ENCODE measurements at places on chromosomes 13 and 19.

DNA sequence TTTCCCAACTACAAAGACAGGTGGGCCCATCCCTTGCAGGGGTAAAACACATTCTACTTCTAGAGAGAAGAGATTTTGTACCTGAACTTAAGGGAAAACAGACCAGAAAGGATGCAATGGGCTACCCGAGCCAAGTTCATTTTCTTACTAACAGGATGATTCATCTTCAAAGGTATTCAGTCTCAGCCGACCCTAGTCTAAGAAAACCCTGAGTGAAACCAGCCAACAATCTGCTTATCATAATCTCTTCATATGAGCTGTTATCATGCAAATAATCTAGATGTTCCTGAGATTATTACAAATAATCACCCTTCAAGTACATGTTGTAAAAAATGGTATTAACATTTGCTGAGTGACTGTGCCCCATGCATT lies 15.6 kb downstream of the PABPC3 start:
- DNase-seq, result no peak

- DNase-seq, result no peak
These were observed 74.6 kb upstream of the NPAS1 start for GRCh38 chr19:46944918-46945628.

- DNase-seq, result peak; percentile 49
These were observed 124.2 kb downstream of the TBC1D4 start for GRCh38 chr13:75357576-75358289.

DNA sequence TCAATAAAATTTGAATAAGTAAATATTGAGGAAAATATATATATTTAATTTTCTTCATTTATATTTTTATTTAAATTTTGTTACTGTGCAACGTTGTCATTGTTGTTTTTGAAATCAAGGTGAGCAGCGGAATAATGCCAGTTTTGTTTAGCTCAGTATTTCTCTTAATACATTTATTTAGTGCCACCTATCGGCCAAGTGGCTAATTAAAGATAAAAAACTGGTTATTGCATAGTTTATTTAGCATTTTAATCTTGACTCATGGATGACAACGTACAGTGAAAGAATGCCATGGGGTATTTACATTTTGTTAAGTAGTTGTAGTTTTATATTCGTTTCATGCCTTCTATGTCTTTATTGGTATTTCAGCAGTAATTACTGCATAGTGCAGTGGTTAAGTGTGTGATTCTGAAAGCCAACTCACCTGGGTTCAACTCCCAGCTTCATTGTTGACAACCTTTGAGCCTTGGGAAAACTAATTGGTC lies 265.9 kb downstream of the MYO16 start:
- no peak for DNase-seq

- DNase-seq, result no peak
These were observed 324.4 kb downstream of the LMO7 start for GRCh38 chr13:75960538-75960994.

- no peak for DNase-seq
These were observed 418.9 kb downstream of the DIAPH3 start for GRCh38 chr13:59744747-59745391.

DNA sequence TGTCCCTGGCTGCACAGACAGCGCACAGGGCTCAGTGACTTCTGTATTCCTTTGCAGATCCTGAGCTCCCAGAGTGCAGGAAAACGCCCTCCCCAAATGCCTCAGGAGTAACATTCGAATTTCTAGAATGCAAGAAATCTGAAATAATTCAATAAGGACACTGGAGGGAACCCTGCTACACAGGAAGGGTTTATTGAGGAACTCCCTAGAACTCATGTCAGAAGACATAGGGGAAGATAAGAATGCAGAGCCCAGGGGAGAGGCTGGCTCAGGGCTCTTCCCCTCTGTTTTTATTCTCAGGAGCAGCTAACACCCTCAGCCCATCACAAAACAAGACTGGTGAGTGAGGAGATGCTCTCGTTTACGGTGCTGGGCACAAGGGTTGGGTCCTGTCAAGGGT lies 6.8 kb downstream of the LILRA1 start:
- no peak for DNase-seq

- DNase-seq, result no peak
These were observed 35.4 kb downstream of the KL start for GRCh38 chr13:33051632-33052031.

GRCh38 chr13:26022538-26023292 lies 29.1 kb downstream of the SHISA2 start:
- DNase-seq, result no peak

GRCh38 chr13:82341116-82341515 lies 1541.2 kb downstream of the SLITRK1 start:
- no peak for DNase-seq

DNA sequence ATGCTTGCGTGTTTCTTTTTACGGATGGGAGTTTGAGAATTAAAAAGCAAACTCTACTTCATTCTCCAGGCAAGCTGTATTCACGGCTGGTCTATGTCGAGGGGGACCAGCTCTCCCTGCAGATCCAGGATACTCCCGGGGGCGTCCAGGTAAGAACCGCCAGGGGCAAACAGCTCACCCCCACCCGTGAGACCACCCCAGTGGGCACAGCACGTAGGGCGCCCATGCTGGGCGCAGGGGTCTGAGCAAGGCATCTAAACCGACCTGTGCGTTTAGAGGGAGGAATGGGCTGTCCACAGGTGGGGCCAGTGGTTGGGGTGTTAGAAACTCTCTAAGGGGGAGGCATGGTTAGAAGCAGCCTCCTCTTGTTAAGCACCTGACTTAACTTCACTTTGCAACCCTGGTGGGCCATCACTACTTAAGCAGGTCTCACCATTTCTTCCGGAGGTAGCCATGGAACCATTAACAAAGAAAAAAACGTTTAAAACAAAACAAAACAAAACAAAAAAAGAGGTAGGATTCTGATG lies 1.0 kb downstream of the RASL11A start:
- no peak for DNase-seq

- no peak for DNase-seq
These were observed 111.3 kb downstream of the ZNF486 start for GRCh38 chr19:20278342-20278741.

- DNase-seq, result no peak
These were observed 103.3 kb downstream of the GGACT start for GRCh38 chr13:100485265-100485664.

GRCh38 chr19:53818756-53819155 lies 5.4 kb downstream of the NLRP12 start:
- DNase-seq, result no peak

DNA sequence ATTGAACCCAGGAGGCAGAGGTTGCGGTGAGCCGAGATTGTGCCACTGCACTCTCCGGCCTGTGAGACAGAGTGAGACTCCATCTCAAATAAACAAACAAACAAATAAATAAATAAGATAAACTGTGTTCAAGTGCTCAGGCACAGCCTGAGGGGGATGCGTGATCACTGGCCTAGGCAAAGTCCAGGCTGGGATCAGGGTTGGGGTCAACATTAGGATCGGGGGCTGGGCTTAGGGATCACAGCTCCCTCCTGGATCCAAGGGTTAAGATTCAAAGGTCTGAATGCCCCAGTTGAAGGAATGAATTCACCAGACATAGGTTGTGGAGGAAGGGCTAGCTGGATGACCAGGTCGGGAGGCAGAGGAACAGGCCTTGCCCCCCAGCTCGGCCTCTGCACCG lies 1.9 kb upstream of the EXOC3L2 start:
- no peak for DNase-seq

GRCh38 chr13:40665126-40666044 lies 1.1 kb downstream of the FOXO1 start:
- DNase-seq, result peak; percentile 71

DNA sequence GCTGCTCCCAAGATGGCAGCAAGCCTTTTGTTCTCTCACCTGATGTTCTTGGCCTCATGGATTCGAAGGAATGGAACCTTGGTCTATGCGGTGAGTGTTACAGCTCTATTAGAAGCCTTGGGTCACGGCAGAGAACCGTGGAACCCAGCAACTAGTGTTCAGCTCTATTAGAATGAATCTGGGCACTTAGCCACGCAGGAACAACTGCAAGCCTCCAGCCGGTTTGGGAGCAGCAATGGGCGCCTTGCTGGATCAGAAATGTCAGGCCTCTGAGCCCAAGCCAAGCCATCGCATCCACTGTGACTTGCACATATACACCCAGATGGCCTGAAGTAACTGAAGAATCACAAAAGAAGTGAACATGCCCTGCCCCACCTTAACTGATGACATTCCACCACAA lies 1100.7 kb upstream of the PRR20A start:
- no peak for DNase-seq

- DNase-seq, result no peak
These were observed 28.9 kb upstream of the KPNA3 start for GRCh38 chr13:49821216-49822009.

DNA sequence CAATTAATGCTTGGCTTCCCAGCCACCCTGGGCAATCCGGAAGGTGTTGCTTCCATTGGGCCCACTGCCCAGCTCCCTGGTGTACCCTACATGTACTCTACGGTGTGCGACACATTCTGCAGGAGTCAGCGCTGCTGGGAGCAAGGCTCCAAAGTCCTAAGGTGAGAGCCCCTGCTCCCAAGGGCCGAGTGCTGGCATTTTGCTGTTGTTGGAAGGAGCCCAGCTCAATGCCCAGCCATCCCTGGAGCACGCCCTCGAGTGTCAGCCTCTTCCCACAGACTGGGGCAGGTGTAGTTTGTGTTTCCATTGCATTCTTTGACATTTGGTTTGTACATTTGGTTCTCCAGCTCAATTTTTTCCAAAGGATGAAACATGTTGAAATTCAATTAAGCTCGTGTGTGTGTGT lies 64.6 kb downstream of the GGACT start:
- no peak for DNase-seq

DNA sequence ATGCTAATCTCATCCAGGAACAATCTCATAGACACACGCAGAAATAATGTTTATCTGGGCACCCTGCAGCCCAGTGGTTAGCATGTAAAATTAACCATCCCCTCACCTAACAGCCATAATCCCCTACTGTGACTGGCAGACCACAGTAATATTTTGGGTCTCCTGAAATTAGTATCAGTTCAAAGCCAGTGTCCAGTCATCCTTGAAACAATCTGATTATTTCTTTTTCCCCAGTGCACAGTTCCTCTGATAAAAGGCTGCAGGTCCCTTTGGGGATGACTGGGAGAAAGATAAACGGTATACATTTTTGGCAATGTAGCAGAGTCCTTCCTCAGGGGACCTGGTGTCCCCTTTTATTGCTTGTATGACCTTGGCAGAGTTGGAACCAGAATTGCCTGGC lies 50.4 kb upstream of the CYSLTR2 start:
- no peak for DNase-seq

- no peak for DNase-seq
These were observed 3.1 kb downstream of the ADAMTS10 start for GRCh38 chr19:8607386-8607785.

GRCh38 chr19:55304279-55304978 lies 20.6 kb downstream of the BRSK1 start:
- DNase-seq, result no peak

DNA sequence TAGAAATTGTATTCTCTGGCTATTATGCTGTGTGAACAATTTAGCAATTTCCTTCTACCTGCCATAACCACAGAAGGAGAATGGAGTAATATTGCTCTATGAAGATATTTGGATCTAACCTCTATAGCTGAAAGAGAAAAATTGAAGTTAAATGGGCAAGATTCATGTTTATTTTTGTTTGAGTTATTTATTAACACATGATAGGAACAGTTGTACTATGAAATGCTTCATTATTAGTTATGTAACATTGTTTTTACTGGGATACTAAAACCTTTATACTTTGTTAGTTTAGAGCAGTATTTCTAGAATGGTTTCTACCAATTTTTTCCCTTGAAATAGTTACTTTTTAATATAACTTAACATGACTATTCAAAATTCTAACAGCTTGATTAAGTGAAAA lies 27.3 kb upstream of the VWA8 start:
- no peak for DNase-seq

DNA sequence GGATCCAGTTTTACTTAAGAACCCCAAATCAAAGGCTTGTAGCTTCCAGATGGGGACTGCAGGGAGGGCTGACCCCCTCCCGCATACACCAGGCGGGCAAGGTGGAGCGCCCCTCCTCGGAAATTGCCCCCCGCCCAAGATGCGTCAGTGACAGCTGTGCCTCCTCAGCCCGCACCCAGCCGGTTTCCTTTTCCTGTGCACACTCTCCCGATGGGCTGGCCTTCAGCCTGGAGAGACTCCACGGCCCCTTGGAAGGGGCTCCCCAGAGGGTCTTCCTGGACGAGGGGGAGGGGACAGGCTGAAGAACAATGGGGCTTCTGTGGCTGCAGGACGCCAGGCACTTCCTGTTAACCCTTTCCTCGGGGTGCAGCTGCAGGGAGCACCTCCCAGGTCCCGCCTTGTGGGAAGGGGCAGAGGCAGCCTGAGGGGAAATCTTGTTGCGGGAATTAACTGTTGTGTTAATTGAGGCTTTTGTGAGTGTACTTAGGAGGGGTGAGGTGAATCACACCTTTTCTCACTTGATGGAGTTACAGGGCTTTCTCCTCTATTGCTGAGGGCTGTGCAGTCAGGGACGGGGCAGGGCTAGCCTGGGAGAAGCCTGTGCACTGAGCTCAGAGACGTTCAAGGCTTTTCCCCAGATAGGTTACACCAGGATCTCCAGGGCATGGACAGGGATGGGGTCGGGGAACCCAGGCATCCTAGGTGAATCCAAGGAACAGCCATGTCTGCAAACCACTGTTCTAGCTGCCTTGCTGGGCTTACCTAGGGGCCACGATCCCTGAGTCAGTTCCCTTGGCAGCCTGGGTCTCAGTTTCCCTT lies 14.3 kb downstream of the IER2 start:
- peak; percentile 27 for DNase-seq

- DNase-seq, result no peak
These were observed 1.4 kb downstream of the LRFN1 start for GRCh38 chr19:39319098-39319891.

- no peak for DNase-seq
These were observed 44.3 kb downstream of the SHISA2 start for GRCh38 chr13:26007261-26008125.

GRCh38 chr13:39748961-39749360 lies 93.5 kb downstream of the COG6 start:
- DNase-seq, result no peak

GRCh38 chr13:39044536-39044935 lies 6.3 kb downstream of the NHLRC3 start:
- DNase-seq, result no peak

DNA sequence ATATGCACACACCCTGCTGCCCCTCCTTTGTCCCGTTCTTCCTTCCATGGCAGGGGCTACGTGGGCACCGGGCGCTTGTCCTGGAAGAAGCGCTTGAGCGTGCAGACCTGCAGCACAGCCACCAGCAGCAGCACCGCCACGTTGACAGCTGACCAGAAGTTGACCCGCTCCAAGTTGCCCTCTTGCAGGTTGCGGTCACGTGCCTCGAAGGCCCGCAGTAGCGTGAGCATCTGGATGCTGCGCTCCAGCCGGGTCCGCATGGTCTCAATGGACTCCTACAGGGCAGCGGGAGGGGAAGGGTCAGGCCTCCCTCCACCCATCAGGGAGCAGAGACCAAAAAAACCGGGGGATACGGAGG lies 3.1 kb downstream of the TMED1 start:
- DNase-seq, result no peak
